Pancreas (tissue), 10 donors: ENCODE measurements at places on chromosomes 1 and 21. TPM values are rescaled to one million over a fixed set of nuclear protein-coding genes. Genes with fewer than 3 reads are reported as not detected.

Gene SH2D2A
- 1.5 TPM for total RNA-seq

Gene SPRR2E
- total RNA-seq, result not detected

Gene OR2L3
- total RNA-seq, result not detected

DNA sequence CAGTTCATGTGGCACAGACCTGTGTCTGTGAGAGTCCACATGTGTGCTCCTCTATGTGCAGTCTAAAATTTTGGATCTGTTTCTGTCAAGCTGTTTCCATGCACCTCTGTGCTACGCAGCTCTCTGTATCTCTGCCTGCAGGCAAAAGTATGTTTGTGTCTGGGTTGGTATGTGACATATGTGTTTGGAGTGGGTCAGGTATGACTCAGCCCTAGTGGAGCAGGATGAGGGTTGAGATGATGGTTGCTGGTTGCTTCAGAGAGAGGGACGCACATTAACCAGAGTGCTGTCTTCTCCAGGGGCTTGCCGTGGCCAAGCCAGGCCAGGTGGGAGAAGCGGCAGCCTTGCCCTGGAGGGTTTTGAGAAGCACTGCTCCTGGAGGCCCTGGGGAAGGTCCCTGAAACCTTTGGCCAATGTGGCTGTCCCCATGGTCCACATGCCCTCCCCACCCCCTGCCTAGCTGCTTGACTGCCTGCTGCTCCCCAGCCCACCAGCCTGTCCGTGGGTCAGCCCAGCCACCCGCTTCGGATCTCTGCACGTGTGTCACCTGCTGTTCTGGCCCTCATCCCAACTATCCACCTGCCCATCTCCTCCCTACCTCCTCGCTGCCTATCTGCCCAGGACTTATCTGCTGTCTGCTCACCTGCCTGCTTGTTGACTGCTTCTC lies 4.1 kb upstream of the EVA1B start:
- H3K27me3 ChIP-seq, result no peaks in the 10 kb centered on the region
- no peaks in the 10 kb centered on the region for H3K36me3 ChIP-seq
- H3K4me3 ChIP-seq, result no peak overlapping the region
- DNase-seq, result no peak
- H3K27ac ChIP-seq, result no peak overlapping the region

DNA sequence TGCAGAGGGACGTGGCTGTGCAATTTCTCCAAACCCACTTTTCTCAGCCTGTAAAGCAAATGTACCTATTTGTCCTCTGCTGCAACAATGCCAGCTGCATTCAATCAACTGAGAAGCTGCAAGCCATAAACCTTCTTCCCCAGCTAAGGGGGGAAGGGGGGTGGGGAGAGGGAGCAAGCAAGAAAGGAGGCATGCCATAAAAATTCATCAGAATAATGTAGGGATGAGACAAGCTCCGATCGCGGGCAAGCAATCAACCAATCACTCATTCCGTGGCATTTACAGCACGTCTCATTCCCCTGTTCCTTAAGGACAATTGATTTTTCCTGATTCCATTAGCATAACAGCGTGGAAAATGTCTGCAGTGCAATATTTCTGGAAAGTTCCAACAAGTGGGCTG lies 144.8 kb downstream of the DMRTA2 start:
- DNase-seq, result no peak
- H3K27me3 ChIP-seq, result no peaks in the 10 kb centered on the region
- H3K4me3 ChIP-seq, result no peak overlapping the region
- H3K36me3 ChIP-seq, result no peaks in the 10 kb centered on the region

- peaks cover 5% of the 10 kb centered on the region for H3K4me1 ChIP-seq
- no peak for DNase-seq
- no peaks in the 10 kb centered on the region for H3K36me3 ChIP-seq
- no peak overlapping the region for H3K27ac ChIP-seq
These were observed 19.0 kb downstream of the FAM163A start for GRCh38 chr1:179761846-179762640.

DNA sequence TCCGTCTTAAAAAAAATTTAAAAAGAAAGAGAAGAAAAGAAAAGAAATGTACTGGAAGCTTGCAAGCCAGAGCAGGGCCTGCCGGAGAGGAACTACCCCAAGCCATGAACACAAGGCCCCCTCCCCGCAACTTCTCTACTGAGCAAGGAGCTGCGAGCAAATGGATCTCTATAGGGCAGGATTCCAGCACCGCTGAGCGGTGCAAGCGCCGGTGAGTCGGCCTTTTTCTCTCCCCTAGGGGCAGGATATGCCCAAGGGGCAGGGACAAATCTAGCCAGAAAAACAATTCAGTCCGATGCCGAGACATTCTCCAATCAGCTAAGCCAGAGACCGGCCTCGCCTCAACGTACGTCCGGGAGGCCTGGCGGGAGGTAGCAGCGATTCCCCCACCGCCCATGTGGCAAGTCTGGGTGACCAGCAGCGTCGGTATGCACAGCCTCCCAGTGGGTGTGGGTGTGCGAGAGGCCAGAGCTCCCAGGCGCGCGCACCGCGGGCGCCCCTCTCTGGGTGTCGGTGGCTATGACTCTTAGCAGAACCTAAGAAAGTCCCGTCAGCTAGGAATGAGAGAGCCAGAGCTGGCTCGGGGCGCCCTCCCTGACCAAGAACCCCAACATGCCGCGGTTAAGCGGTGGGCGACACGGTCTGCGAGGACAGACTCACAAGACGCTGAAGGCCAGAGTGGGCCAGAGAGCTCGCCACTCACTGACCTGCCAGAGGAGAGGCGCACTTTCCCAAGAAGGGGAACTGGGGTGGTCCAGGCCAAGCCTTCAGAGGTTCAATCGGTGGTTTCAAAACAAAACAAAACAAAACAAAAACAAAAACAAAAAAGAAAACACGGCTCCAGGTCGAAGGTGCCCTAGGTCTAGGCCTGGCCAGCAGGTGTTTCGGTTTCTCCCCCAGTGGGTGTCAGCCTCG lies 1.9 kb downstream of the CSMD2 start:
- peaks cover 4% of the 10 kb centered on the region for H3K27me3 ChIP-seq
- H3K4me1 ChIP-seq, result no peaks in the 10 kb centered on the region
- H3K4me3 ChIP-seq, result peak overlapping the region; percentile 32
- no peak overlapping the region for H3K27ac ChIP-seq
